ENCODE measurements at places on chromosomes 3 and 15.

GRCh38 chr15:31400222-31400927, 73.7 kb downstream of the KLF13 start:
- DNase-seq = no peak

- no peak for DNase-seq
Observed at GRCh38 chr3:42694366-42694765, 8.2 kb downstream of the HHATL start.

GRCh38 chr3:187902936-187903335, 157.7 kb upstream of the BCL6 start:
- DNase-seq = no peak

GRCh38 chr3:16534640-16535262, 21.3 kb upstream of the RFTN1 start:
- DNase-seq = no peak

GRCh38 chr3:189708375-189708774, 77.2 kb downstream of the TP63 start:
- DNase-seq = no peak

- DNase-seq = no peak
Observed at GRCh38 chr3:79767194-79767904, 449 bp downstream of the ROBO1 start.

DNA sequence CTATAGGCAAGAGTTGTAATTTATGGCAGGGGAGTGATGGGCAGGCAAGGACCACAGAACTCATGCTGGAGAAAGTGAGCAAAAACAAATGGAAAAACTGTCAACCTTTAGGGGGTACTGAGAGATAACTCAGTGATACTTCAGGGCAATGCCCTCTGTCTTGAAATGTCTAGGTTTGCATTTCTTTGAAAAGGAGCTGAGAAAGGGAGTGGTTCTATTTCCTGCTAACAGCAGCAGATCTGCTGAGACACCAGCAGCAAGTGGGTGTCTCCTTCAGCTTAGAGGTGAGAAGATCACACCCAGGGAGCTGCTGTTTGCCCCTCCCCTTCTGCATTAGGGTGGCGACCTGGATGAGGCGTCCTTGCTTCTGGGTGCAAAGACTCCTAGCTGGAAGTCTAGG, 42.3 kb upstream of the XIRP1 start:
- peak; percentile 23 for DNase-seq

DNA sequence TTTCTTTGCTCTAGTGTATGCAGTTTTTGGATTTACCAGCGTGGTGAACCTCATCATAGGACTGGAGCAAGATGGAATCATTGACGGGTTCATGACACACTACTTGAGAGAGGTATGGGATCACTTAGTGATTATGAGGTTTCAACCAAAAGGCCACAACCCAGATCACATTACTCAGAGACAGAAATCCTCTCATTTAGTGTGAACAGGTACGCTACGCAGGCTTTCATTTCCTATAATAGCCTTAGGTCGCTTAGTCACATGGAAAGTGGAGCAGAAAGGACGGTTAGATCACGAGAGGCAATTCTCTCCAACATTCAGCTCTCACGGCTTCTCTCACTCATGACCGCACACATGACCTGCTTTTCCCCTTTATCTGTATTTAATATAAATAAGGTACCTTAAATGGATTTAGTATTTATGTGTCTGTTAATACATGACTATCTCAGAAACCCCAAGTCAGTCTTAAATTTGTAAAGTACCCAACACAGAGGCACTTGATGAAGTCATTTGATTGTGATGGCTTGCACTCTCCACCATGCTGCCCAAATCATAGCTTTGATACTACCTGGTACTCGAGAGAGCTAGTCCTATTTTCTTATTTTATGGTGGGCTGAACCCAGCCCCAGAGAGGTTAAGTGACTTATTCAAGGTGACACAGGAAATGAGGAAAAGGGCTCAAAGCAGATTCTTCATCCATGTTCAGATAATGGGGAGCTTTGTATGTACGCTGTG, 8.6 kb downstream of the TM6SF1 start:
- no peak for DNase-seq

DNA sequence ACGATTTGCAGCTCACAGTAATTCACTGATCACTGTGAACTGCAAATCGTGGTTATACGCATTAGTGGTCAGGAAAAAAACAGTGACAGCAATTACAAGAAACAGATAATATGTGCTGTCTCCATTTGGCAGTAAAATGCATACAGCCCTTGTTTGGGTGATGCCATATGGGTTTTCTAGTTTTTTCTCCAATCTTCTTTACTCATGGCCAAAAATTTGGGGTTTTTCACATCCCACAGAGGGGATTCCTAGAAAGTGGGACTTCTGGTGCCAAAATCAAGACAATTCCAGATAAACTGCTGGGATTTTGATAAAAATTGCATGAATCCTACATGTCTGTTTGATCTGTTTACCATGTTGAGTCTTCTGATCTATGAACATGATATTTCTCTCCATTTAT, 15.6 kb downstream of the NDN start:
- DNase-seq = no peak

- DNase-seq = no peak
Observed at GRCh38 chr3:48024401-48024800, 8.2 kb upstream of the MAP4 start.

GRCh38 chr3:175287361-175287963, 428.3 kb downstream of the NAALADL2 start:
- no peak for DNase-seq

GRCh38 chr15:57156210-57156884, 220.0 kb upstream of the CGNL1 start:
- DNase-seq = no peak

DNA sequence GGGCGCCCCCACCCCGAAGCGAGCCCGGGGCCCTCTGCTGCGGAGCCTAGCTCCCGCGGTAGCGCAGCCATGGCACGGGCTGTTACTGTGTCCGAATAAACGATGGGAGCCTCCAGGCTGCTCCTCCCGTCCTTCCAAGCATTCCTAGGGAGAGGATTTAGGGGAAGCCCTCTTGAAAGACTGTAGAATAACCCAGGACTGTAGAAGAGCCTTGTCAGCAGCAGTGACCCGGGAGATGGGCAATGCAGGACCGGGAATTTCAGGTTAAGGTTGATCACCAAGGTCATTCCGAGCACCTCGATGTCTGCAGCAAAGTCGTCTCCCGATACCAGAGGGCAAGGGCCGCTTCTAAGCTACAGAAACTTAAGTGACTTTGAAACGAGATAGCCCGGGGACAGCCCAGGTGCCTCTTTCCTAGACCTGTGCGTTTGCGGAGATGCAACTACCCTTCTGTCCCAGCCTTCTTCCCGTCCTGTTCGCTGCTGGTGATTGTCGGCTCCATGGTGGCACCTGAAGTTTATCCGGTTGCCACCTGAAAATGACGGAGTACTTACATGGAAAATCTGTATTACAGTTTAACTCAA, 753 bp upstream of the MYO5A start:
- DNase-seq = peak; percentile 21

DNA sequence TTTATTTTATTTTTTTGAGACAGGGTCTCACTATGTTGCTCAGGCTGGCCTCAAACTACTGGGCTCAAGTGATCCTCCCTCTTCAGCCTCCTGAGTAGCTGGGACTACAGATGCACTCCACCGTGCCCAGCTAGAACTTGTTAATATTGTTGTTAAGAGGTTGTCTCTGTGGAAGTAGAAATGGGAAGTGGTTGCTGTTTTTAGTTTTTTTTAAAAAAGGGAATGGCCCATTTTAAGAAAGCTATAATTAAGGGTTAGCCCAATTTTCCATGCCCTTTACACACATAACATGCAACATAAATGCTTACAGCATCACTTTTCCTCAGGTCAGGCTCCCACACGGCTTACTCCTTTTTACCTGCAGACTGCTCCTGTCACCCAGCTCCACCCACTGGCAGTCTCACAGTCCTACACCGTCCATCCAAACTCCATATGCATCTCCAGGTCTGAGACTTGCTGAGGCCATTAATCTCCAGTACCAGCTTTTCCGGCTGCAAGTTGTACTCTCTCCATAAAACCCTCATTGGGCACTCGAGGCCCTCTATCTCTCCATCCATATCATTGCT, 19.8 kb downstream of the MORC1 start:
- DNase-seq = no peak

DNA sequence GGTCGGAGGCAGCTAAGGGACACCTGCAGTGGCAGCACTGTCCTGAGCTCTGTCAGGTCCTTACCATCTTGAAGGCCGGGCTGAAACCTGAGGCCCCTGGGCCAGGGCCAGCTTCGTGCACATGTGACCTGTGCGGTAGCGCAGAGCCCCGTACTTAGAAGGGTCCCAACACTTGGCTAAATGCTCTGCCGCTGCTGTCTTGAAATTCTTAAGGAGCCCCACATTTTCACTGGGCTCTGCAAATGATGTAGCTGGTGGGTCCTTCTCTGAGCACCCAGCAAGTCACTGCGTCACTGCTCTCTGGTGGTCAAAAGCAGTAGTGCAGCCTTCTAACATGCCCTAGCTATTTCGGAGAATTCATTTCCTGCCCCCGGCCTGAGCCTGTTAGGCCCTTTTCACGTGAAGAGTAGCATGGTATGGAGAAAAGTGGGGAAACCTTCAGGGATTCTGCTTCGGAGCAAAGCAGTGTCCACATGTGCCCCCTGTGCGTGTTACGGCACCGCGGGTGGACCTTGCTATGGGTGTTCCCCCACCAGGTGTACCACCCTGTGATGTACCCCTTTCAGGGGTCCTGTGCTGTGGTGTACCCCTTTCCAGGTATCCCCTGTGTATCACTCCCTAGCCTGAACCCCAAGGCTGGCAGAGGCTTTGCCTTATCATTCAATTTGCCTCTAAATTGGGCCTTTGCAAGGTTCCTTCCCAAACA, 79.7 kb downstream of the TMEM266 start:
- DNase-seq = peak; percentile 70

GRCh38 chr3:57004229-57004628, 56.2 kb upstream of the SPATA12 start:
- no peak for DNase-seq

DNA sequence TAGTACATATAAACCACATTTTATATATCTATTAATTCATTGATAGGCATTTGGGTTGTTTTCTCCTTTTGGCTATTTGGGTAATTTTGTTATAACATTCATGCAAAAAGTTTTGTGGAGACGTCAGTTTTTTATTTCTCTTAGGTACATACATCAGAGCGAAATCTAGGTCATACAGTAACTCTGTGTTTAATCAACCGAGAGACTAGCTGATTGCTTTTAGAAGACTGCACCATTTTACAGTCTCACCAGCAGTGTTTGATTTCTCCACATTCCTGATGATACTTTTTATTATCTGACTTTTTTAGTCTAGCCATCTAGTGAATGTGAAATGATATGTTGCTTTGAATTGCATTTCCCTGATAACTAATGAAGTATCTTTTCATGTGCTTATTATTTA, 1019.3 kb downstream of the NSUN3 start:
- DNase-seq = no peak

DNA sequence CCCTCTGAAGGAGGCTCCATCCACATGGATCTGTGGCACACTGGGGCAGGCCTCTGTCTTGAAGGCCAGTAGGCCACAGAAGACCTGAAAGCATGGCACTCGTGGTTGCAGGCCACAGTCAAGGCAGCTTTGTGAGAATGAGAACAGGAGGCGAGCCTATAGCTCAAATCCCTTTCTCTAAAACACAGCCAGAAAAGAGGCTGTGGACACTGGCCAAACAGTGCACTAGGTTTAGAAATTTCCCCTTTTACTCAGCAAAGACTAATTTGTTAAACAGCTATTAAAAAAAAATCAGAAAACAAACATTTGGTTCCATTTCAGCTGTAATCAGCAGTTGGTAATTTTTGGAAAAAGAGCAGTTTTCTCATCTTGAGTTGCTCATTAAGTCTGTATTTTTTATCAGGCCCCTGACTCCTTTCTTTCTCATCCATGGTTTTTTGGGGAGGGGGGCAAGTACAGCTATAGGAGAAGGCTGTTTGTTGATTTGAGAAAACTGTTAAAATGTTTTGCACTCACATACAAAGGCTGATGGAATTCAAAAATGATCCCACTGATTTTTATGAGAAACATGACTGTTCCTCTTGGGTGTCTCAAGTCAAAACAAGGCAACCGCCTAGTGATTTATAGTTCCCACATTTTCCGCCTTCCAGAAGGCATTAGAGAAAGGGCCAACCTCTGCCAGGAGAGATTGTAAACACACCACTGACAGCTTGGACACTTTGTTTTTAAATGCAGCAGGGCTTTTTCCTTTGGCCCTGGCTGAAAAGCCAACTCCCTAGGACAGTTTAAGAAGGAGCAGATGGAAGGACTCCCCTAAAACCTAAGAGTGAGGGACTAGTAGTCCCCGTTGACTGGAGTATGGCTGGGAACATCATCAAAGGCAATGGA, 28.1 kb downstream of the PARP16 start:
- no peak for DNase-seq

GRCh38 chr3:196120291-196120951, 38.5 kb upstream of the TFRC start:
- no peak for DNase-seq

DNA sequence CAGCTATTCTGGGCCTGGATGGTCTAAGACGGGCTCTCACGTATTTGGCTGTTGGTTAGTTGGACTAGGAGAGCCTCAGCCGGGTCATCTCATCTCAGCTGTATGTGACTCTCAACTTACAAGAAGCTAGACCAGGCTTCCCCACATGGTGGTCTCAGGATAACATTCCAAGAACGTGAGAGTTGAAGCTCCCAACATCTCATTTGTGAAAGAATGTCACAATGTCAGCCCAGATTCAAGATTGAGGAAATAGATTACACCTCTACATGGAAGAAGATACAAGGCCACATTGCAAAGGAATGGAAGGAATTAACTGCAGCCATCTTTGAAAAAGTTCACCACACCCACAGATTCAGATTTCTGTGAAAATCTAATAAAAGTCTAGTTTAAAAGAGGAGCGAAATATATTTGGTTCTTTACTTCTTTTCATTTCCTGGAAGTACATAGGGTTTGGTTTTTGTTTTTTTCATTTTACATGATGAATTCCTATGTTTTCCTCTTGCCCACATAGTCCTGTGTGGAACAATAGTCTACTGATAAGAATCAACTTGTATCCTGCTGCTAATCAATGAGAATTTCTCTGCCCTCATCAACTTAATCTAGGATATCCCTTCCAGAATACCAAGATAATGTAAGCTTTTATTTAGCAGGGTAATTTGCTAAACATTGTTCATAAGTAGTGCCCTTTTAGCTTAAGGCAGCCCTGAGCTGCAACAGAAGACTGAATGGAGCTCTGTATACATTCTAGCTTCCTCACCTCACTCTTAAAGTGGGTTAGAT, 116.5 kb downstream of the CMSS1 start:
- DNase-seq = no peak

DNA sequence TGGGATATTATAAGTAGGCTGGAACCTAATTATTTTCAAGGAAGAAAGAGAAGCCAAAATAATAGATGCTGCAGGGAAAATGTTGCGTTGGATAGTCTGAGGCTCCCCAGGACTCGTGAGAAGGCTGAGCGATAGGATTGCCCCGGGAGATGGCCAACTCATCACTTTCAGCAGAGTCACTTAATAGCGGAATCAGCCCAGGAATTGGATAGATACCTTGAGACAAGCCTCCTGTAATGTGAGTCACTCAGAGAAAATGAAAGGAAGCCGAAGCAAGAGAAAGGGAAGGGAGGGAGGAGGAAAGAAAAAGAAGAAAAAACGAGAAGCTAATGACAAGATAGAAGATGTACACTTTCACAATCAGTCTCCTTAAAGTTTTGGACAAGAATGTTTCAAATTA, 94.3 kb downstream of the SQOR start:
- DNase-seq = no peak
